ENCODE measurements at places on chromosomes 4 and X.

DNA sequence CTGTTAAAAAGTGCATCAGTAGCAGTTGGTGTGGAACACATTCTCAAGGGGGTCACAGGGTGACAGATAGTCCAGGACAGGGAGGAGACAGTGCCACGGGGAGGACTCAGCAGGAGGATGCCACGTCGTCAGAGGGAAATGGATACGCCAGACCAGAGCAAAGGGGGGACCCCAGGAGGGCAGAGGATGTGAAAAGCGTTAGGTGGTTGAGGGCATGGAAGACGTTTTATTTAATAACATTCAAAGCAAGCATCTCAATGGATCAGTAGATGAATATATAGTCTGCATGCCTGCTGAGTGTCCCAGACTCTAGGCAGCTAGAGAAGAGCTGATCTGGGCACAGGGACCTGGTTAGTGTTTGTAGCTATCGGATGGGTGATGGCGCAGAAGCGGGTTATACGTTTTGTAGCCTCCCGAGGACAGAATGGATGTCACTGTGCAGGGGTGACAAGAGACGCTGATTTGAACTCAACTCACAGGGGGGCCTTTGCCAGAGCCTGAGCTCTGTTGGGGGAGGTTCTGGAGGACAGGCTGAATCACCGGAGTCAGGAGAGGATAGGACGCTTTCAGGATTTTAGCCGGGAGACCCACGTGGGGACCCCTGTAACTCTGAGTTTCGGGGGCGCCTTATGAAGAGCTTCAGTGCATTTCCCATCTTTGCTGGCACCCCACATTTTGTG is 81.3 kb downstream of the STOX2 start:
- DNase-seq: no peak

- DNase-seq: no peak
These were observed 62.2 kb downstream of the FMR1NB start for GRCh38 chrX:148043271-148043855.

- no peak for DNase-seq
These were observed 56.2 kb downstream of the APOO start for GRCh38 chrX:23851544-23851943.

- DNase-seq: no peak
These were observed 46.7 kb downstream of the TMEM156 start for GRCh38 chr4:38985410-38986100.

DNA sequence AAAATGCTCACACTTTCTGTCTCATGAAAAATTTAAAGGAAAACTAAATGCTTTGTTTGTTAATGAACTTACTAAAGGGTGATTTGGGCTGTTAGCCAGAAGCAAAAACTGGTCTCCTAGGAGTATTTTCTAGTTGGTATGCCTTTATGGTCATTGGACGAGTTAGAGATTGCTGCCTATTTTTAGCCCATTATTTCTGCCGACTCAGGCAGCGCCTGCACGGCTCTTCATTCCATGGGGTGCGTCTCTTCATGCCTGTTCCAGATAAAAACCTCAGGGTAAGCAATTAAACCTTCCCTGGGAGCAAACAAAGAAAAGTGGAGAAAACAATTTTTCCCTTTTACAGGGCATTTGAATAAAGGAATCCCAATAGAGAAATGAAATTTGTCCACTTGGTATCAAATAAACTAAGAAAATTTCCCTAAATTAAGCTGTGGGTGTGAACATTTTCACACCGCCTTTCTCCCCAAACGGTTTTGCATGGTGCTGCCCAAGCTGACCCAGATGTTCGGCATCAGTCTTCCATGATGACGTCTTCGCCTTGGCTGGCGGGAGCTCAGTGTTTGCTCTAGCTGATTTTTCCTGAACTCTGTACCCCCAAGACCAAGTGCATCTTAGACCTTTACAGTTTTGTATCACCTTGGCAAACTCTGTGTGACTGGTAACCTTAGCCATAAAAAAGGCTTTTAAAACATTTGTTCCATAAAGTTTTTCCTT is 61.7 kb upstream of the ADGRG2 start:
- DNase-seq: no peak

GRCh38 chr4:185211035-185211434 is 1.6 kb downstream of the SNX25 start:
- no peak for DNase-seq

DNA sequence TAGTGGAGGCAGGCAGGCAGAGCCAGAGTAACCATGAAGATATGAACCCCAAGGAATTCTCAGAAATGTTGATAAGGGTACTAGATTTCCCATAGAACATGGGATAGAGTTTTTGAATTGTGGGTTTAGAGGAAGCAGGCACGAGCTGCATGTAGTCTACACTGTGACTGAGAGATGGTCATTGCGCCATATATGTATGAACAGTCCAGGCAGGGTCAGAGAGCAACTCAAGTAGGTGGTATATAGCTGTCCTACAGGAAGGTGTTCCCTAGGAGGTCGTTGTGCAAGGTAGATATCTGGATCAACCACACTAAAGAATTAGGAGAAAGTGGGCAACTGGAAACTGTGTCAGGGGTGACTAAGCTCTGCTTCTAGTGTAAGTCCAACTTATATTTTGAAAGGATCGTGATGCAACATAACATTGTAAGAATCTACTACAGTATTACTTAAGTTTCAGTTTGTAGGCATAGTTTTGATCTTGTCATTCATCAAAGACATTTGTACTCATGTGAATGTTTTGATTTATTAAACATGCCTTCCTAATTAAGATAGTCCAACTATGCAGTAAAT is 94.6 kb downstream of the HPGD start:
- no peak for DNase-seq

DNA sequence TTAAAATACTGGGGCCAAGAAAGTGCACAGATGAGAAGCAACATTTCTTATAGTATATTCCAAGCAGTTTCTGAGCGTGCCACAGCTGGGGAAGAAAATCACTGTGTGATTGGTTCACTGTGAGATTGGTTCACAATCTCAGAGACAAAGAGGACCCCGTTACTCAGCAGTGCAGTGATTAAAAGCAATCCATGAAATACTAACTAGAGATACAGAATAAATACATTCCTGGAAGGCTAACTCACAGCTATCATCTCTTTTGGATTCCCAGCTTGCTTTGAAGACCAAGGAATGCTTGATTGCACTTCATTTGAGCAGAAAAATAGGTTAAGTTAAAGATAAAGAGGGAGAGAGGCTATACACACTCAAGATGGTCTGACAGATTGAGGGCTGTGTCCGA is 132.1 kb upstream of the RAPGEF2 start:
- no peak for DNase-seq

- no peak for DNase-seq
These were observed 100.8 kb downstream of the SHROOM3 start for GRCh38 chr4:76535603-76536372.

Measured in NCI-H446 (cell line).